CD8-positive, alpha-beta memory T cell (primary cell): ENCODE measurements at places on chromosomes 12 and 14.

GRCh38 chr12:131102991-131103668 is 149.4 kb downstream of the ADGRD1 start:
- no peak for DNase-seq

DNA sequence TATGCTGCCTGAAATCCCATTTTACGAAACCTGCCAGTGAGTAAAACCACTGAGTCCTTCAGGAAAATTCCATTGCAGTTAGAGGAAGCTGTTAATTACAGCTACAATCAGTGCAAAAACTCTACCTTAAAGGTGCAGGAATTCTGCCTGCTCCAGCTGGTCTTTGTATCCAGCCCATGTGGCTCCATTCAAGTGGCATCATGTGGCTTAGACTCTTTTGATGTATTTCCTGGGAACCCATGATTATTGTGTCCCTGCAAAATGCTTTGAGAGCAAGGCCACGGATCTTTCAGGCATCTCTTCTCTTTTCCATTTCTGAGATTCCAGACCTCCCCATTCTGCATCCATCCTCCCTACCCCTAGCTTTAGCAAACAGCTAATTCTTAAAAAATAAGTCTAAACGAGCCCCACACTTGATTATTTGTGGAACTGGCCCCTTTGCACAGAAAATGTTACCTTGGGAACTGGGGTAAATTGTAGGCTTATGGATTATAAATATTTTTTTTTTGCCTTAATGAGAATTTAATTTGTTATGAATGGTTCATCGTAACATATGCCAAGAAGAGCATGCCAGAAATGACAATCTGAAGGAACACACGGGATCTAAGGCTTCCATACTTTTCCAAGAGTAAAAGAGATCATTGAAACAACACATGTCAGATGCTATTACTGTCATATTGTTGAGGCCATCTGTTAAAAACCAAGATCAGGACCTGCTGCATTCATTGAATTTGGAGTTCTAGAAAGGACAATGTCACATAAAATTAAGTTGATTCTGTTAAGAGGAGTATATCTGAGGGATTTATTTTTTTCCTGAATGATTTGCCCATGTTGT is 144.6 kb downstream of the TPH2 start:
- DNase-seq = no peak

DNA sequence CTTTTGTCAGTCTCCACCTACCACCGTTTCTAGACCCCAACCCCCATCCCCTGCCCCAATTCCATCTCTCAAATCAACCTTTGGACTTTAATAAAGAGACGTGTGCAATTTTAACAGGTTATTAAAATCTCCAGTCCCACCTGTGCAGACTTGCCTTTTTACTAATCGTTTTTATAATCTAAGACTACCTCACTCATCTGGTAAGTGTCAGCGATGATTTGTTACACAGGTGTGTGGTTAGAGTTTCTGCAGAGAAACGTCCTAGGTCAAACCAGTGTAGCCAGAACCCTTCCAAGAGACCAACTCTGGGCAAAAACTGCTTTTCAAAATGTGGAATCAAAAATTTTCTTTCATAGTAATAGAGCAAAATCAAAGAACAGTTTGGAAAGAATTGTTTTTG is 60.4 kb upstream of the PELI2 start:
- DNase-seq = no peak

GRCh38 chr12:25100194-25101091 is 94.5 kb downstream of the DNAI7 start:
- no peak for DNase-seq

DNA sequence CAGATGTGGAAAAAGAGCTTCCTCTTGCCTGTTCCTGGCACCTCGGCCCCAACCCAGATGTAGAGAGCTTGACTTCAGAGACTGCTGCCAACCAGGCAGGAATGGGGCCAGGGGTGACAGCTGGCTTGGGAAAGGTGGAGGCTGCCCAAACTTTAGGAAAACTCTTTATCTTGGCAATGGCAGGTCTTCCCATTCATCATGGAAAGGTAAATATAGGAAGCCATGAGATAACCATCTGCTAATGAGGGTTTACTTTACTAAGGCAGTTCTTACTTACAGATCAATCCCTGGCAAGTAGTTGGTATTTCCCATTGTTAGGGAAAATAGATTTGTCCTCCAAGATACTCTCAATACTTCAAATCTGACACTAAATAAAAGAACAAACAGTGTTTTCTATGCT is 143.1 kb upstream of the NUDT4 start:
- DNase-seq = no peak

DNA sequence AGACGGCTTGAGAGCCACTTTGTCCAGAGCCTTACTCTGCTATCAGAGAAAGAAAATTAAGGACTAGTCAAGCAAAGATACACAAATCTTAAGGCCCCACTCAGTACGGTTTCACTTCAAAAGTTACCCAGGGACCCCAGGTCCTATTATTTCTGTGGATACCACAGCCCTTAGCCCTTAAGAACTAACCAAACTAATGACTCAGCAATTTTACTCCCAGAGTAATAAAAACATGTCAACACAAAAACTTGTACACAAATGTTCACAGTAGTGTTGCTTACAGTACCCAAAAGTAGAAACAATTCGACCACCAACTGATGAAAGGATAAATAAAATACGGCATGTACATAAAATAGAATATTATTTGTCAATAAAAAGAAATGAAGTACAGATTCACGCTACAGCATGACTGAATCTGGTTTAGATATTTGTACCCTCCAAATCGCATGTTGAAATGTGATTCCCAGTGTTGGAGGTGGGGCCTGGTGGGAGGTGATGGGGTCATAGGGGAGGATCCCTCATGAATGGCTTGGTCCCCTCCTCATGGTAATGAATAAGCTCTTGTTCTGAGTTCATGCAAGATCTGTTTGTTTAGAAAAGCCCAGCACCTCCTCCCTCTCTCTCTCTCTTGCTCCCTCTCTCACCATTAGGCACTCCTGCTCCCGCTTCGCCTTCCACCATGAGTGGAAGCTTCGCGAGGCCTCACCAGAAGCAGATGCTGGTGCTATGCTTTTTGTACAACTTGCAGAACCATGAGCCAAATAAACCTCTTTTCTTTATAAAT is 30.5 kb downstream of the AREL1 start:
- DNase-seq = no peak

DNA sequence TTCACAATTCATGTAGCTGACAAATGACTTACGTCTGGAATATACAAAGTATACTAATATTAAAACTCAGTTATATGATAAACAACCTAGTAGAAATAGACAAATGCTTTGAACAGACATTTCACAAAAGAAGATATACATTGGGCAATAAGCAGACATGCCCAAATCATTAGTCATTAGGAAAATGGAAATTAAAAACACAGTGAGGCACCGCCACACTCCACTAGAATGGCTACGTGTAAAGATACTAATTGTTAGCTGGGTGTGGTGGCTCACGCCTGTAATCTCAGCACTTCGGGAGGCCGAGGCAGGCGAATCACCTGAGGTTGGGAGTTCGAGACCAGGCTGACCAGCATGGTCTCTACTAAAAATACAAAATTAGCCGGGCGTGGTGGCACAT is 248.9 kb upstream of the TMEM132C start:
- DNase-seq = no peak

DNA sequence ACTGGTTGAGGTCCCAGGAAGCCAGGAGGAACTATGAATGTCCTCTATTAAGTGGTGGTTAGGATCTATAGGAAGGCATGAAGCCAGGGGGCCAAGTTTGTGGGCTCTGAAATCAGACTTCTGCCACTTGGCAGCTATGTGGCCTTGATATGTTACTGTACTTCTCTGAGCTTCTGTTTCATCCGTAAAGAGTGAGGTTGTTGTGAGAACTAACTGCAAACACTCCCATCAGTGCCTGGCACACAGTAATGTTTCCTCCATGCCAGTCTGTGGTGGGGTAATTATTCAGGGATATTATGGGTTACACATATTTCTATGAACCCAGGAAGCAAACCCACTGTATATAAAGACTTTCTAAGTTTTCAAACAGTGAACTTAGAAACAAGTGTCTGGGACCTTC is 57.4 kb downstream of the PLXNC1 start:
- DNase-seq = peak; percentile 13

GRCh38 chr12:102323799-102324198 is 126.2 kb upstream of the PMCH start:
- no peak for DNase-seq

DNA sequence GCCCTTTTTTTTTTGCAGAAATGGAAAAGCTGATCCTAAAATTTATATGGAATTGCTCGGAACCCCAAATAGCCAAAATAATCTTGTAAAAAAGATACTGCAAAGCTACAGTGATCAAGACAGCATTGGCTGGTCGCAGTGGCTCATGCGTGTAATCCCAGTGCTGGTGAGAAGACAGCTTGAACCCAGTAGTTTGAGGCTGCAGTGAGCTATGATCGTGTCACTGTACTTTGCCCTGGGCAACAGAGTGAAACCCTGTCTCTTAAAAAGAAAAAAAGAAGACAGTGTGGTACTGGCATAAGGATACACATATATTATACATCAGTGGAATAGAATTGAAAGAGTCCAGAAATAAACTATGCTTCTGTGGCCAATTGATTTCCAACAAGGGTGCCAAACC is 5.4 kb downstream of the ITGB7 start:
- no peak for DNase-seq

GRCh38 chr12:44889162-44889561 is 13.0 kb upstream of the NELL2 start:
- no peak for DNase-seq

DNA sequence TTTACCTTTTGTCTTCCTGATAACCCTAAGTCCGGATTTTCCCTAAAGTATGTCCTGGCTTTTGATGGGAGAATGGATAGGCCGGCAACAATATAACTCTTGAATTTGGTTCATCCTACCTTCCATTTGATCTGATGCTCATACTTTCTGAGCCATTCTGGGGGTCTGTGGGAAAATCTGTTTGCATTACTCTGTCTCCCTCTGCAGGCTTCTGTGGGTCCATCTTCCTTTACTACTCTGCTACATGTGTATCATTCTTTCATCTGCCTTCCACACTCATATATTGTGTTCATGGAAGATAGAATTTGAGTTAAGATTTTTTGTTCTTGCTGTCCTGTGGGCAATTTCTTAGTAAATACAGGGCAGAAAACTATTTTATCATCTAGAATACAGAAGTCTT is 101.5 kb downstream of the NAV3 start:
- DNase-seq = no peak

- DNase-seq = no peak
Measured at GRCh38 chr14:50624447-50624846, 43.7 kb downstream of the SAV1 start.

GRCh38 chr12:92370828-92371227 is 225.2 kb upstream of the BTG1 start:
- DNase-seq = no peak

- DNase-seq = no peak
Measured at GRCh38 chr14:90204516-90204915, 51.8 kb upstream of the PSMC1 start.

DNA sequence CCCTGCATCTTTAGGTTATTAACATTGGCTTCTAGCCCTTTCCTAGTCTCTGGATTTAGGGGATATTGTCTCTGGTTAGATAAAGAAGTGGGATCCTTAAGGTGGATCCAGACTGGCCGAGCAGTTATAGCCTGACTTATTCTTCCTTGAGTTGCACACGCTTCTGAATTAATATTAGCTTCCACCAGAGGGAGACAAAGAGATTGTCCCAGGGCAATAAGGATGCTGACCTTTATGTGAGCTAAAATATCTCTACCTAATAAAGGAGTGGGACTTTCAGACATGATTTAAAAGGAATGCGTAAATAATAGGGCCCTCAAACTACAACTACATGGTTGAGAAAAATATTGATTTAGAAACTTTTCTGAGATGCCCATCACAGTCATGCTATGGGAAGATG is 139.7 kb downstream of the SLCO1B3 start:
- DNase-seq = no peak

- DNase-seq = no peak
Measured at GRCh38 chr12:56206452-56207166, 15.1 kb downstream of the RNF41 start.

DNA sequence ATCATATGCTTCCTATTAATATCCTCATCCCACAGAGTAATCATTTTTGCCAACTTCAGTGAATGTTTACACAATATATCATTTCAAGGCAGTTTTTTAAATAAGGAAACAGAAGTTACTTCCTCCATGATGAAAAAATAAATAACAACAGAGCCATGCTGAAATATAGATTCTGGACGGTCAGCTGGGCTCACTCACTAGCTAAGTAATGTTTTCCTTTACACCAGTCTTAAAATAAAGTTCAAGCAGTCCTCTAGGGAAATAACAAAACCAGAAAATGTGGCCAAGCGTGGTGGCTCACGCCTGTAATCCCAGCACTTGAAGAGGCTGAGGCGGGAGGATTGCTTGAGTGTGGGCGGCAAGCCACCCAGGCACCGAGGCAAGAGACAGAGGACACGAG is 28.7 kb downstream of the AICDA start:
- no peak for DNase-seq

DNA sequence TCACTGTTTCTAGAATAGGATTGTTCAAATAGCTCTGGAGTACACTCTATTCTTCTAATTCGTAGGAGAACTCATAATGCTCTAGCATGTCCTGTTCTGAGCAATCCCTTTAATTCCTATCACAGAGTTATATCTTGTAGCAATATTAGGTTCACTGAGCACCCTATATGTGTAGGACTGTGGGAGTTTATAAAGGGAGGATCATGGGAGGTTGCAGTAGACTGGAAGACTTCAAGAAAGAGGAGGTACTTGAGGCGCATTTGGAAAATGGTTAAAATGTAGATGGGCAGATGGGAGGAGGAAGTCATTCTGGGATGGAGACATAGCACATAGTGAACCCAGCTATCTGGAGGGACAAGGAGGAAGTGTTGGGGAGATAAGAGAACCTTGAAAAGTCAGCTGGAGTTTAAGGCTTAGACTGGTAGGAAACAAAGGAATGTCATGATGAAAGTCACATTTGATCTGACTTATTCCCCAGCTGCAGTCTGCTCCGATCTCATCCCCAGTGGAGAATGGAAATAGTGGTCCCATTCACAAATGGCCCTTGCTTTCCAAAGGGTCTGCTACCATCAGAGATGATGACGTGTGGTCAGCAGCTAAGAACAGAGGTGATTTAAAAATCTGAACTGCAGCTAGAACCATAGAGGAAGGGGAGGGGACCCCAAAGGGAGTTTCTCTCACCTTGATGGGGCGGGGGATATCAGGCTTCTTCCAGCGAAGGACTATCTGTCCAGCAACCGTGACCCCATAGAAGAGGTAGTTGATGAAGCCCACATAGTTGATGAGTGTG is 10.1 kb upstream of the CEBPE start:
- DNase-seq = no peak

DNA sequence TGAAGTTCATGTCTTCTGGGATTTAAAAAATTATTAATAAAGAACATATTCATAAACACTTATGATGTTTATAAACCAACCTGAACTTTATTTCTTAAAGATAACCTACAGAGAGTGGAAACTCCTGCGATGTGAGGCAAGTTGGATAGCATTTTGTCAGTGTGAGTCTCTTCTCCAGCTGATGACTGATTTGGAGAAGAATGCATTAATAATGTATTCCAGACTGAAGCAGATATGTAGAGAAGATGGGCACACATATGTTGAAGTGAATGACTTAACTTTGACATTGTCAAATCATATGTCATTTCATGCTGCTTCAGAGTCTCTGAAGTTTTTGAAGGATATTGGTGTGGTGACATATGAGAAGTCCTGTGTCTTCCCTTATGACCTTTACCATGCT is 7.3 kb downstream of the HELB start:
- no peak for DNase-seq

- DNase-seq = peak; percentile 15
Measured at GRCh38 chr14:69002069-69002468, 23.0 kb upstream of the ACTN1 start.

GRCh38 chr14:105088812-105089745 is 23.8 kb upstream of the GPR132 start:
- no peak for DNase-seq
